ENCODE measurements at places on chromosomes 13 and 19.
A peak's percentile ranks its signal among the peaks of the same experiment; 100 is the strongest.

DNA sequence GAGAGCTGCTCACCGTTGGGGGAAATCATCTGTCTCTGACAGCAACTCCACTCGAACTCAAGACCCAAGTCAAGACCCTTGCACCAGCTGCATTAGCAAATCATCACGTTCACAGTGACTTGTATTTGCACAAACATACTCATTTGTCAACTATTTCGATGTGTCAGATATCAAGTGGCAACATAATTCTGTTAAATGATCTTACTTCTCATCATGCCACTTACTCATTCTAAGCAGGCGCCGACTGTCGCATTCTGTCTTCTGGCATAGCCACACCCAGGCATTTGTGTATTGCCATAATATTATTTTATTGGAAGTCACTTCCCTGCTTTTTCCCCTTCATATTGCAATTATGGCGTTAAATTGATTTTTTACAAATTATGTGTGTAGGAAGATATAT lies 23.0 kb upstream of the ATP1A3 start:
- DNase-seq: no peak

GRCh38 chr13:25738342-25739196 lies 313.2 kb downstream of the SHISA2 start:
- DNase-seq: no peak

DNA sequence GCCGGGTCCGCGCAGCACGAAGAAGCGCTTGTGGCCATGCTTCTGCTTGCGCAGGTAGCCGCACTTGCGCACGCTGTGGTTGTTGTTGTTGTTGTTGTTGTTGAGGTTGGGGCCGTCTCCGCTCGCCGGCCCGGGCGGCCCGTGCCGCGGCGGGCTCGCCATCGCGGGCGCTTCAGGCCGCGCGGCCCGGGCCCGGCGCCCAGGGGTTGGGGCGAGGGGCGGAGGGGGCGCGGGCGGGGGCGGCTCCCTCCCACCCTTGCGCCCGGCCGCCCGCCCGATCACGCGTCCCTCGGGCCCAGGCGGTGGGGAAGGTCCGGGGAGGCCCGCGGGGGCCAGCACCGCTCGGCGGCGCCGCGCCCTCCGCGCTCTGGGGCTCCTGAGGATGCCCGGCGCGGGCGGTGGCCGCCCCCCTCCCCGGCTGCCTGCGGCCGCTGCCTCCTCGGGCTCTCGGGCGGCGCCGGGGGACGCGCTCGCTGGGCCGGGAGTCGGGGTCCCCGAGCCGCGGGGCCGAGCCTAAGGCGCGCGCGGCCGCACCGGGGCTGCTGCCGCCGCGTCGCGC lies 412 bp downstream of the IRS2 start:
- DNase-seq: peak; percentile 61

DNA sequence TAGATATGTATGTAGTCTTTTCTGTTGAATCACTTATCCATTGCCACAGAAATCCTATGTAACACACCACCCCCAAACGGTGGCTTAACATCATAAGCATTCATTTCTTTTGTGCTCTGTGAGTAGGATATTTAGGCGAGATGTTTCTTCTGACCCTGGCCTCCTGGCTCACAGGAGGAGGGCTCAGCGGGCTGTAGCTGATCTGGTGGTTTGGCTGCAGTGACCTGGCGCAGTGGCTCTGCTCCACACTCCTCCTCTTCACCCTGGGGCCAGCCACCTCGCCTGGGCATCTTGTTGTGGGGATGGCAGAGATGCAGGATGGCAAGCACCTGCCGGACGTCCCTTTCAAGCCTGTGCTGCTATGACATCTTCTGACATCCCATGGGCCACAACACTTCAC lies 147.1 kb upstream of the IRS2 start:
- no peak for DNase-seq

- DNase-seq: no peak
Measured at GRCh38 chr13:19604306-19604705, 29.2 kb upstream of the MPHOSPH8 start.

DNA sequence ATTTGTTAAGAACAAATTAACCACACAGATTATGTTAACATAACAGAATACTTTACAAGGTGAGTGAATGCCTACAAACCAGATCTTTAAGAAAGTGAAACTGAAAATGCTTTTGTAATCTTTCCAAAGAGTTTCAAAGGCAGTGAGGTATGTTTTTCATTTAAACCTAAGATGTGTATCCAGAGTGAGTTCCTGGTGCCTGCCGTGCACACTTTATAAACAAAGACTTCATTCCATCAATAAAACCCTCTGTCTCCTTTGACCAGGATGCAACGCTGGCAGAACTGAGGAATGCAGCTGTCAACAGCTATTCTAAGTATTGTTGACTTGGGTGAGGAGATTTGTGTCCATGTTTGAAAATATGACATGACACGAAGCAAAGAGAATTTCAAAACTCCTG lies 344.6 kb downstream of the DNAJC15 start:
- DNase-seq: no peak

DNA sequence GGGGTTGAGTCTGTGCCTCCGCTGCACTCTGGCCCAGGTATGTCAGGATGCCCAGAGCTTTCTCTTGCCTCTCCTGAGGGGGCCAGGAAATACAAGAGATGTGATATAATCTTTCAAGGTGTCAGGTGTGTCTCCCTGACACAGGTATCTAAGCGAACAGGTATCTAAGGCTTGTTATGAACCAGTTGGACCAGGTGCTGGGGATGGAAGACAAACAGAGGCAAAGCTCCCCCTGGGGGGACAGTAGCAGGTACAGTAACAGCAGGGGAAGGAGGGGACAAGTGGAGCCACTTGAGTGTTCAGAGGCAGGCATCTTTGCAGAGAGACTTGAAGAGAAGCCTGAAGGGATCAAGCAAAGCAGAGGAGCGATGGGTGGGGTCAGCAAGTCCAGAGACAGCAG lies 2.6 kb downstream of the LENG1 start:
- DNase-seq: no peak

DNA sequence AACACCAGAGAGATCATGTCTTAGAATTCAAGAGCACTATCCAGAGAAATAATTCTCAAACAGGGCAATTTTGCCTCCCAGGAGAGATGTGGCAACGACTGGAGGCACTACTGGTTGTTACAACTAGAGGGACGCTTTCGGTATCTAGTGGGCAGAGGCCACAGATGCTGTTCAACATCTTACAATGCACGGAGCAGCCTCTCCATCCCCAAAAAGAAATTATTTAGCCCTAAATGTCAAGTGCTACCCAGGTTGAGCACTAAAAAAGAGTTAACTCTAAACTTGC lies 78.6 kb downstream of the ABCC4 start:
- no peak for DNase-seq

- no peak for DNase-seq
Measured at GRCh38 chr19:50510121-50510670, 795 bp downstream of the JOSD2 start.

GRCh38 chr19:4064496-4065260 lies 2.0 kb downstream of the ZBTB7A start:
- peak; percentile 45 for DNase-seq

DNA sequence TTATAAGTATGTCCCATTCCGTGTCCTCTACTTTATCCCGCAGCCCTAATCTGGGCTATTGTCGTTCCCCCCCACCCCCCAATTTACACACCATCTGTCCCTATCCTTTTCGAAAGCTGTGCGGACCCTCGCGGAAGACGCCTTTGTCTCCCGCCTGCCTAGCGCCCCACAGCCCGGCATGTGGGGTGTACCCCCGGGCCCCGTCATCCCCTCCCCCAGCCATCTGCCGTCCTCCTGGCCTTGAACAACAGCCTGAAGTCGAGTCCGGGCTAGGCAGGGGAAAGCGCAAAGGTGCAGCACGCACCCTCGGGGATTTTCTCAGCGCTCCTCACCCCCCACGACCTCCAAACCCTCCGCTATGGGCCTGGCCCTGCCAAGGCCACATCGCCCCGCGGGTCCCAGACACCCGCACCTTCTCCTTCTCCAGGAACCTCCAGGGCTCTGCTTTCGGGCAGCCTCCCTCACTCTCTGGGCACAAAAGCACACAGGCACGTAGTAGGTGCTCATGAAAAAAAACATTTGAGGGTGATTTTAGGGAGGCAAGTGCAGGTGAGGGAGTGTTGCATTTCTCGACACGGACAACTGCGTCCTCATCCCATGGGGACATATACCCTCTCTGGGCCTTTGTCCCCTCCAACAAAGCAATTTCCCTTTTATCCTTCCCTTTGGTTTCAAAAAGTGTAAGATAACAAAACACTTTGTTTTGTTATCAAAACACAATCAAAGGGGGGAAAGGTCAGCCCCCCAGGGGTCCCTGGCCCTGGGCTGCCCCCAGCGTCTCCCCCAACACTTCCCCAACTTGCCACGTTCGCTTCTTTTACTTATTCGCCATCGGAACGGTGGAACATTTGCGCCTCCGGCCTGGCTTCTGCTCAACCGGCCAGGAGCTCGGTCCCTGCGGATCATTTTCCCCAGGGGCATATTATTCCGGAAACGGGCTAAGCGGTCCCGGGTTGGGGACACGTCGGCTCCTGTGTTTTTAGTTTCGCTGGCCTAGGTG lies 16.4 kb downstream of the CCDC124 start:
- DNase-seq: no peak

DNA sequence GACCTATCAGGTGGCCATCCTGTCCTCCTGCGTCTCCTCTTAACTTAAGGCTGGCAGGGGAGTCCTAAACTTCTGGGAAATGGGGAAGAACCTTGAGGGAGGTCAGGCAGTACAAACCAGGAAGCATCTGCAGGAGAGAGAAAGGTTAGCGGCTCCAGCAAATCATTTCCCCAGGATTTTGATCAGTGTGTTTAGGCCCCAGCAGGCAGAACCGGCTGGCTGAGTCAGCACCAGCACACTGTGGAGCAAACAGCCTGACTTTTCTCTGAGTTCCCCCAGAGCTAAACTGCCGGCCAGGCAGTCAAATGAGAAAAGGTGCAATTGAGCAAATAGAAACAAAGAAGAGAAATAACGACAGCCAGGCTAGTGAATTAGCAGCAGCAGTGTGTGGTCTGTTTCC lies 46.7 kb upstream of the MEDAG start:
- no peak for DNase-seq

GRCh38 chr13:91657283-91657682 lies 258.9 kb downstream of the GPC5 start:
- no peak for DNase-seq

DNA sequence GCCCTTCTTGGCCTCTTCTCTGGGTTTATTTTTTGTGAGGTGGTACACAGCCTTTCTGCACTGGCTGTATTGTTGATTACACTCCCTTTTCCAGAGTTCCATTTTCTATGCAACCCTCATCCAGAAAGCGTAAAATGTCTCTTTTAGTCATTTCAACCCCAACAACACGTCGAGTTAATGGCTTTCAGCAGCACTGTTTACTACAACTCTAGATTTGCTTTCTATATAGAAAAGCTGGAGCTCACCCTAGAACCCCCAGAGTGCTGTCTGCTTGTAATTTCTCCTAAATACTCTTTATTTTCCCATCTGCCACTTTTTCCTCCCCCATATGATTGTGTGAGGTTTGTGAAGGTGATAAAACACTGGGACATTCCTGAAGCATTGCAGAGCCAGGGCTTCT lies 148.9 kb upstream of the TMTC4 start:
- no peak for DNase-seq

DNA sequence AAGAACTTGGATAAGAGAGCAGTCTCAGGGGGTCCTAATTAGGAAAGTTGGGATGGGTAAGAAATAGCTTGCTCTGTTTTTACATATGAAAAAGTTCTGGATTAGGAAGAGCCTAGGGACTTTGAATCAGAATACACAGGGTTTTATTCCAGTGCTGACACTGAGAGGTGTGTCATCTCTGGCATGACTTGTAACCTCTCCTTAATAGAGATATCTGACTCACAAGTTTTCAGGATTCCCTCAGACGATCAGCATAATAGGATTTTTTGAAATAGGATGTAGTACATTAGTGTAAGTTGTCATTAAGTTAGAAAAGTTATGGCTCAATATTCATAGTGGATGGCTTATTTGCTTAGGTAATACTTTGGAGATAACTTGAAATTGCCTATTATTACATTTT lies 555.2 kb upstream of the MIR17HG start:
- DNase-seq: no peak

DNA sequence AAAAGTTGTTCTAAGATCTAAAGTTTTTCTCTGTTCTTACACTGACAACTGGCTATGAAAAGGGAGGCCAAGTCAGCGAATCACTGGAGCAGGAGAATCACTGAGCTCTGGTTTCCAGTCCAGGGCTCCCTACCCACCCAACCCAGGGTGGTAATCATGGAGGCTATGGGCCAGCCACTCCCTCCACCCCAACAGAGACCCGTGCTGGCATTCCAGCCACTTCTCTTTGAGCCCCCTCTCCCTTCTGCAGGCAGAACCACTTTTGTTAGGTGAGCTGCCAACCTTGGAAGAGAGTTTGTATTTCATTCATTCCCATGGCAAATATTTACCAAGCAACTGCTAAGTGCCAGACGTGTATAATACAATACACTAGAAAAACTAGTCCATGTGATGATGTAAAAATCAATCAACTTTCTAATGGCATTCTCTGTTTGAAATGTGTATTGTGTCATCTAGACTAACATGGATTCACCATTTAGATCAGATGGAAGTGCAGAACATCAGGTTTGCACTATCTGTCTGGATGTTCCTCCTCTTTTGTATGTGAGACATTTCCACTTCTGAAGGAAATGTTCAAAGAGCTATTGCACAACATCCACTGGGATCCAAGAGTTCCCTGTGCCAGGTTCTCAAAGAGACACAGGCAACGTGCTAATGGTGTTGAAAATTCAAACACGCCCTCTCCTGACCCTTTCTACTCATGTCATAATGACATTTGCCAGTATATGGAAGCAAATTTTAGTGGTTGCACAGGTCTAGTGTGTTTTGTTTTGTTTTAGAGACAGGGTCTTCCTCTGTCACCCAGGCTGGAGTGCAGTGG lies 5.3 kb downstream of the MLNR start:
- DNase-seq: no peak

GRCh38 chr19:821231-821824 lies 427 bp downstream of the PLPPR3 start:
- no peak for DNase-seq

- no peak for DNase-seq
Measured at GRCh38 chr13:50074843-50075242, 59.6 kb downstream of the KCNRG start.

DNA sequence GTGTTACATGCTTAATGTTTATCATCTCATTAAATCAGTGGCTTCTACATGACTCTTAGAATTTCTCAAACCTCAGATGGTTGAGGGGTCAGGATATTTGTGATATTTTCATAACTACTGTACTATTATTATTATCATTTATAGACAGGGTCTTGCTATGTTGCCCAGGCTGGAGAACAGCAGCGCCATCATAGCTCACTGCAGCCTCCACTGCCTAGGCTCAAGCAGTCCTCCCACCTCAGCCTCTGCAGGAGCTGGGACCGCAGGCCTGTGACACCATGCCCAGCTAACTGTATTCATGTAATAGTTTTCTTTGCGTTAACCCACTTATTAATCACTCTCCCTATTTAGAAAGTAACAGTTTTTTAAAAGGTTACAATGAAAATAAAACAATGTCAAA lies 9.5 kb downstream of the IER2 start:
- no peak for DNase-seq

DNA sequence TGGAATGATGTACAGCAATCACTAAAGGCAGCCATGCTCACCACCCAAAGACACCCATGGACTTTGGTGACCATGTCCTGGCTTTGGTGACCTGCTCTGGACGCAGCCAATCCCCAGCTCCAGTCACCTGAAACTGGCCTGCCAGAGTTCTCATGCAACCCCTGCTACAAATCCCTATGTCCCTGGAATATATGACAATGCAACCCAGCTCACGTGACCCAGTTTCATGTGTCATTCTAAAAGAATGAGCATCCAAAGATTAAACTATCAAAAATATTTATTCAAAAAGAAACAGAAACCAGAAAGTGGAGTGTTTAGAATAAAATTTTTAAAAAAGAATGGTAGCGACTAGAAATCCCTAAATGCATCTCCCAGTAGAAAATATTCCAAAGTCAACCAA lies 203.3 kb upstream of the IRS2 start:
- DNase-seq: no peak

GRCh38 chr19:1468821-1469254 lies 10.2 kb downstream of the C19orf25 start:
- DNase-seq: no peak
